ENCODE measurements at places on chromosomes 1 and 21.

- no peak for DNase-seq
These were observed 6.7 kb downstream of the ELF3 start for GRCh38 chr1:202016811-202017748.

GRCh38 chr1:84525779-84526178, 19.4 kb upstream of the GNG5 start:
- no peak for DNase-seq

GRCh38 chr1:84690397-84691121, at the start of gene SSX2IP:
TSS of gene SSX2IP (minus strand) at chr1:84690461. CDS start at chr1:84671219, 19,242 bp downstream.
- peak; percentile 98 for DNase-seq

- DNase-seq: no peak
These were observed 4.9 kb downstream of the TEX38 start for GRCh38 chr1:46676531-46676930.

GRCh38 chr1:151311011-151311410, 16.2 kb downstream of the PI4KB start:
- no peak for DNase-seq

DNA sequence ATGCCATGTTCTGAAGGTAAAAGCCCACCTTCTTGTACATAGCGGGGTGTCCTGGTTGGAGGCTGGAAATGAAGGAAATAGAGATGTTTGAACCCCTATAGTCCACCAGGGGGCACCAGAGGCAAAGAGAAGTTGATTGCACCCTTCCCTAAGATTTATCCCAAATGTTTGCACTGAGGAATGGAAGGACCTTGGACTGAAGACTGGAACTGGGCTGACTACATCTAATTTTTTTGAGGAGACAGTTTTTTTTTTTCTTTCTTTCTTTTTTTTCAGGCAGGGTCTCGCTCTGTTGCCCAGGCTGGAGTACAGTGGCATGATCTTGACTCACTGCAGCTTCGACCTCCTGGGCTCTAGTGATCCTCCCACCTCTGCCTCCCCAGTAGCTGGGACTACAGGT, 55.3 kb upstream of the EIF4G3 start:
- DNase-seq: peak; percentile 38

DNA sequence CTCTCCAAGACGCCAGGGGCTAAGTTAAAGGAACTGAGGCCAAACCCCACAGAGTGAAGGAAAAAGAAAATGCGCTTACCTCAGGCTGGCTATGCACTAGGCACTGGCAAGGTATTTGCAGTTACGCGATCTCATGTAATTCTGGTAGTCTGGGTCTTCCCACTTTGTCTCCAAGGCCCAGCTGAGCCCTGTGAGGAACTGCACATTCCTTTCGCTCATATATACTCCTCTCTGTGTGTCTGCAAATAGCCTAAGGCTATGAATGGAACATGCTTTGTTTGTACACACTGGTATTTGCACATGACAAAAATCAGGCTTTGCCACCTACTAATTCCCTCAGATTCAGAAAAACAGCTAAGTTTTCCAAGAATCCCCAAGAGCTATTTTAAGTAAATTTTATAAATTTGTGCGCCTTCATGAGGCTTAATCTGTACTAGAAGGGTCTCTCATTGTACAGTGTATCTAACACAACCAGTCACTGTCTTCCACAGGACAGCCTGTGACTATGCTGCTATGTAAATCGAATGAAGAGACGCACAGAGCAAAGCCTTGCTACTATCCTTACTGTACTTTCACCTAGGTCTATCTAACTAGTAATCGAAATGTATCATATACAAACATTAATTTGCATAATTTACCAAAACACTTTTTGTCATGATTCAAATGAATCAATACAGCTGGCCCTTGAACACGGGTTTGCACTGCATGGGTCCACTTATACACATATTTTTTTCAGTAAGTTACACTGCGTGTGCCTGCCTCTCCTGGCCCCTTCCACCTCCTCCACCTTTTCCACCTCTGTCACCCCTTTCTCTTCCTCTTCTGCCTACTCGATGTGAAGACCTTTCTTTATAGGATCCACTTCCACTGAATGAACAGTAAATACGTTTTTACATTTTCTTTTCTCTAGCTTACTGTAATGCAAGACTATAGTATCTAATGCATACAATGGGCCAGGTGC, 87.0 kb downstream of the SIPA1L2 start:
- no peak for DNase-seq

GRCh38 chr1:156098784-156099183, 15.7 kb upstream of the LMNA start:
- peak; percentile 40 for DNase-seq

GRCh38 chr1:169824153-169824552, 29.4 kb upstream of the METTL18 start:
- no peak for DNase-seq

DNA sequence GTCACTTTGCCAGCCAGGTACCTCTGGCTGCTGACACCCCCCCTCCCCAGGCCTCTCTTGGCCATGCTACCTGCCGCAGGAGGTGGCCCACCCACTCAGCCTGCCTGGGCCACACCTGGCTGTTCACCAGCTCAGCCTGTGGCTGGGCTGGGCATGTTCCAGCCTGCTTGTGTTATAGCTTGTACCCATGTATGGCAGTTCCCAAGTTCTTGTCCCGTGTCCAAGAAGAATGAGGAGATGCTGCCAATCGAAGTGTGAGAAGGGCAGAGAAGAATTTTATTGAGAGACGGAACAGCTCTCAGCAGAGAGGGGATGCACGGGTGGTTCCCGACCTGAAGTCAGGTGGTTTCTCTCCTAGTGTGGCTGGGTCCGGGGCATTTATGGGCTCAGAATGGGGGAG, 3.9 kb upstream of the MMEL1 start:
- no peak for DNase-seq

DNA sequence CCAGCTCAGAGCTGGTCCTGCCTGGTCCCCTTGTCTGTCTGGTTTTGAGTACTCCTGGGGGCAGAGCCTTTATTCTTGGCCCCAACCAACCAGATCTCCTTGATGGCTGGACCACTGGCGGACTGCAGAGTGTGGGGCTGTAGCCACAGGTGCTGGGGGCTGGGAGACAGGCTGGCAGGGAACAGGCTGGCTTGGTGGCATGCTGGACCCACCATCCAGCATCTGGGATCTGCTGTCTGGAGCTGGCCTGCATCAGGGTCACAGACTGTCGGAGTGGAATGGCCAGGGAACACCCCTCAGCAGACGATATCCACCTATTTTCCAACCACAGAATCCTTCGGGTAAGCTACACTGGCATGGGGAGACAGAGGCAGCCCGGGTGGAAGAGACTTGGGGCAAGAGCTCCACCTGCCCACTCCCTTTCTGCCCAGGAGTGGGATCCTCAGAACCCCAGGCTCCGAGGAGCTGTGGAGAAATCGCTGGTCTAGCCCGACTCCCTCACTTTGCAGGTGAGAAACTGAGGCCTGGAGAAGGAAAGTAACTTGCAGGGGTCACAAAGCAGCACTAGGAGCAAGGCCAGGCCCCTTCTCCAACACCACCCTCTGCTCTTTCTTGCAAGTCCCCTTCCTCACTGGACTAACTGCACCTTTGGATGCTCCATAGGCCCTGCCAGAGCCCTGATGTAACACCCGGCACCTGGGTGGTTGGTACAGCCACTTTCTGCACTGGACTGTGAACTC, 40.6 kb downstream of the TNNT2 start:
- no peak for DNase-seq

DNA sequence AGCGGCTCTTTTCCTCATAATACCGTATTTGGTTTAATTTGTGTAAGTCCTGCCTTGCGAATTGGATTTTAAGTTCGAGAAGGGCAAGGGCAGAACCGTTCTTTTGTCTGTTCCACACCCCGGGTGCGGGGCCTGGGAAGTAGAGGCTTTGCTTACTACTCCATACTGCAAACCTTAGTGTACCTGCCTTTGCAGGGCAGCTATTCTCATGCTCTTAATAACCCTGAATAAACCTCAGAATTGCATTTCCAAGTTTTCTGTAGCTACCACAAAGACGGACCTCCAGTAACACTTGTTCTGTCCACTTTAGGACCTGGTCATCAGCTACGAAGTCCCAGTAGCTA, 657 bp upstream of the HNRNPU start:
- DNase-seq: peak; percentile 94

- DNase-seq: no peak
These were observed 127.3 kb downstream of the HLCS start for GRCh38 chr21:36839123-36839522.

GRCh38 chr1:71068325-71069240, 12.3 kb downstream of the ZRANB2 start:
- no peak for DNase-seq

DNA sequence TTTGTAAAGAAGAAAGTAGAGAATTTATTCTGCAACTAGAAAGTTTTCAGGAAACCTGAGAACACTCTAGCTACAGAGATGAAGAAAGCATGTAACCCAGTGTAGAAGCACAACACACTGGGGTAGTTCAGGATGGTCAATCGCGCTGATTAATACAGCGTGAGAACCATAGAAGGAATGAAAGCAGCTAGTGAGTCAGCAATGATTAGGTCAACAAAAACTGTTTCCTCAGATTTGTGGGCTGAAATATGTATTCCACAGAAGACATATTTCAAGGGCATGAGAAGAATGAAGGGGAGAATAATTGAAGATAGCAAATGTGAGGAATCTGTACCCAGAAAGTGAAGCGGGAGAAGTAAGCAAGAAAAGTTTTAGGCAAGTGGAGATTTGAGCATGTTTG, 97.8 kb upstream of the ADGRL2 start:
- DNase-seq: no peak

- DNase-seq: no peak
These were observed 102.0 kb downstream of the PTPN14 start for GRCh38 chr1:214449371-214449770.

DNA sequence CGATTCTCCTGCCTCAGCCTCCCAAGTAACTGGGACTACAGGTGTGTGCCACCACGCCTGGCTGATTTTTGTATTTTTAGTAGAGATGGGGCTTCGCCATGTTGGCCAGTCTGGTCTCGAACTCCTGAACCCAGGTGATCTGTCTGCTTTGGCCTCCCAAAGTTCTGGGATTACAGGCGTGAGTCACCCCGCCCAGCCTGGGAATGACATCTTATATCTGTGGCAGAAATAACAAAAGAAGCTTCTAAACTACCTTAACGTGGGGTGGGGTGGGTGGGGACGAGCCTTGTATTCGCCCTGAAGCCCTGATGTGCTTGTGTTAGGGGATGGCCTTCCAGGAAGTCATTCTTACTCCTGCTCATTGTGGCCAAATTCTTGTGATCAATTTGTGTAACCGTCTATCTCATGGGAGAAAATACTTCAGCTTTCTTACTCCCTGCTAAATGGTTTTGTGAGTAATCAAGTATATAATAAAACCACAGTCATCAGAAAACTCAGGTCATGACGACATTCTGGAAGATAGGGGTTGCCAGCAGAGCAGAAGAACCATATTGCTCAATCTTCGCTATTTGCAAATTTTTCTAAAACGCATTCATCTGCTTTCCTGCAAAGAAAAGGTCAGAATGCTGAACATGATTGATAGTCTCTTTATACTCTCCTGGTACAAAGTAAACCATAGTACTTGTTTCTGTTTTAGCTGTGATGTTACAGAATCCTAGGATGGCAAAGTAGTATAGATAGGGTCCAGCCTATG, 63.2 kb downstream of the DIRAS3 start:
- DNase-seq: no peak

- DNase-seq: no peak
These were observed 34.6 kb upstream of the COX20 start for GRCh38 chr1:244800821-244801220.

DNA sequence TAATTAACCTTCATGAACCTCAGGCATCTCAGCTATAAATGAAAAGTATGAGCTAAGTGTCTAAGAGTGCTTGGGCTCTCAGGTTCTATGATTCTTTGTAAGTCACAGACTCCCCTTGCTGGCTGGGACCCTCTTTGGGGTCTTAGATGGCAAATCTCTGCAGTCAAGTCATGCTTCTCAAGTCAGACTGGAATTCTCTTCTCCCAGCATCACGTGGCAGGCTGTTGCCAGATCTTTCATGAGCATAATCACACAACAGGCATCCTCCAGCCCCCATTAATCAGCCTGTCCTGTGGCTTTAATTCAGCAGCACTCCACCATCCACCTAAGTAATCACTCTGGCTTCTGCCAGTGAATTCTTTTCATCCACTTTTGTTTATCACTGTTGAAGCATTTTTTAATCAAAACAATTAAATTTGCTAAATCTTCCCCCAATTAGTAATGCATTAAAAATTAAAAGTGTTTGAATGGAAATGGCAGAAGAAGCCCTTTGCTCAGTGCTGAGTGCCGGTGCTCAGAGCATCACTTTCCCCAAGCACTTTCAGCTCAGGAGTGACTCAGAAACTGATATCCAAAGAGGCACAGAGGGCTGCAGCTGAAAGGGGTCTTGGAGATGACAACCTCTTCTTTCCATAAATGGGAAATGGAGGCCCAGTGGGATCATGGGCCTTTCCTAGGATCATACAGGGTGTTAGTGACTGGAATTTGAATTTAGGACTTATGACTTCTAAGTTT, 50.2 kb downstream of the C8A start:
- DNase-seq: no peak

DNA sequence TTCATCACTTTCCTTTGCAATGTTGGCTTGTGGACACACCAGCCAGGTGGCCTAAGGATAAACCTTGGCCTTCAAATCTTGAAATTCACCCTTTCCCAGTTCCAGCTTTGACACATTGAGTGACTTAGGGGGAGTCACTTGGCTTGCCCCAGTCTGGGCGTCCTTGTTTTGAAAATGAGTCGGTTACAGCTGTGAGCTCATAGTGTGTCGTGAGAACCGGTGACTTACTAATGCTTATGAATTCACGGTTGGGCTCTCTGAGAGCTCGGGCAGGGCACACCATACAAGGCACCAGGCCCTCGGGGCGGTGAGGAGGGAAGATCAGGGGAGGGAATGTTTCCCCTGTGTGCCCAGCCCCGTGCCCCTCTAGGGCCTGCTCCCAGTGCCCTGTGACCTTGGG, 126.9 kb upstream of the TMPRSS2 start:
- DNase-seq: no peak

GRCh38 chr1:10823000-10823401, 26.6 kb upstream of the CASZ1 start:
- DNase-seq: no peak

Measured in NCI-H1417 (cell line).